Fibroblast of skin of abdomen (primary cell): ENCODE measurements at places on chromosomes 11 and 22.

DNA sequence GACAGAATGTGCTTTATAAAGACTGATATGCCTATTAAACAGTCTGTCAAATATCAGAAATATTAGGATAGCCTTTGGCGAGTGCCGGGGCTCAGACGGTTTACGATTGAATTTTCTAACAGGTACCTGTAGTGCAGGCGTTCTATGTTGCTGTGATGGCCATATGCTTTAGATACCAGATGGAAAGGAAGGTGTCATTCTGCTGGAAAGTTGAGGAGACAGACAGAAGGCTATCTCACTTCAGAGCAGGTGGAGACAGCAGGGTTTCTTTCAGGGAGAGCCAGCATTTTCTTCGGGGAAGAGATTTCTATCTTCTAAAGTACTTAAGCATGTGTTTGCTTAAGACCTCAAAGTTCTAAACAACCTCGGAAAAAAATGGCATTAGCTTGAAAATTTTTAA, 415.4 kb downstream of the NTM start:
- DNase-seq: no peak

- DNase-seq: no peak
Measured at GRCh38 chr11:63564784-63565350, 1.7 kb upstream of the PLAAT2 start.

DNA sequence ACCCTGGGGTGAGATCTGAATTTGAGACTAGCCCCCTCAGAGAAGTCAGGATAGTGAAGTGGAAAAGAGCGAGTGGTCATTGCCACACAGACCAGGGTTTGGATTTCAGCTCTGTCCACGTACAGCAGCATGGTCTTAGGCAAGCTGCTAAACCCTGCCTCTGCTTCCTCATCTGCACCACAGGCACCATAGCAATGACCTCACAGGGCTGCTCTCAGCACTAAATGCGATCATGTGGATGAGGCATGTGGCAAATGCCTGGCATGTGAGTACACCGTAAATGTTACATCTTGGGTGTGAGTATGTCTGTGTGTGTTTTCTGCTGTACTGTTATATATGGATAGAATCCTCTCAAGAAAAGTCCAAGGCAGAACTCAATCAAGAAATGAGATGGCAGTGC, 15.8 kb downstream of the NAV2 start:
- peak; percentile 73 for DNase-seq

GRCh38 chr22:35119494-35119893, 53.5 kb downstream of the ISX start:
- no peak for DNase-seq

GRCh38 chr11:69000391-69000790, 12.7 kb downstream of the MRGPRF start:
- DNase-seq: no peak

DNA sequence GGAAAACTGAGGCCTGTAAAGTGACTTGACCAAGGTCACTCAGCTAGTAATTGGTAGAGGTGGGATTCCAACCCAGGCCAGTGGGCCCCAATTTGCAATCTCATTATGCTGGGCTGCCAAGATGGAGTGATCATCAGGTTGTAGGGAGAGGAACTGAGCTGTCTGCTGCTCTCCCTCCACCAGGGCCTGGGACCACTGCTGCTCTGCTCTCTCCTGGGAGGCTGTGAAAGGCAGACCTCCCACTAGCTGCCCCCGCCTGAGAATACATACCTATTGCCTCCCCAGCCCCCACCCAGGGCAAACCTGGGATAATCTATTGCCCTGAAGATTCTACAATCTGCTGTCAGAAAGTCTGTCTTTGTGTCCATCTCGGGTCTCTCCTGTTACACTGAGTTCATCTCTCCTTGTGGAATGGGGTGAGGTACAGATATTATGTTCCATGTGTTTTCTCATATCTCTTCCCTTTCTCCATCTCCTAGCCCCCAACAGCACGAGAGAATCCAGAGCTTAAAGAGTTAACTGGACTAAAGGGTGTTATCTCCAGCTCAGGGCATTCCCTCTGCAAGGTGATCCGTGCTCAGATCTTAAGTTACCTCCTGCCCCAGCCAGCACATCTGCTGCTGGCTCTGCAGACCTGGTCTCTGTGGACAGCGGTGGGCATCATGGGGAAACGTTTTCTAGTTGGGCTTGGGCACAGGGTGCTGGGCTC, 5.6 kb downstream of the NECTIN1 start:
- DNase-seq: no peak

- DNase-seq: no peak
Measured at GRCh38 chr11:79285756-79286155, 155.1 kb downstream of the TENM4 start.

DNA sequence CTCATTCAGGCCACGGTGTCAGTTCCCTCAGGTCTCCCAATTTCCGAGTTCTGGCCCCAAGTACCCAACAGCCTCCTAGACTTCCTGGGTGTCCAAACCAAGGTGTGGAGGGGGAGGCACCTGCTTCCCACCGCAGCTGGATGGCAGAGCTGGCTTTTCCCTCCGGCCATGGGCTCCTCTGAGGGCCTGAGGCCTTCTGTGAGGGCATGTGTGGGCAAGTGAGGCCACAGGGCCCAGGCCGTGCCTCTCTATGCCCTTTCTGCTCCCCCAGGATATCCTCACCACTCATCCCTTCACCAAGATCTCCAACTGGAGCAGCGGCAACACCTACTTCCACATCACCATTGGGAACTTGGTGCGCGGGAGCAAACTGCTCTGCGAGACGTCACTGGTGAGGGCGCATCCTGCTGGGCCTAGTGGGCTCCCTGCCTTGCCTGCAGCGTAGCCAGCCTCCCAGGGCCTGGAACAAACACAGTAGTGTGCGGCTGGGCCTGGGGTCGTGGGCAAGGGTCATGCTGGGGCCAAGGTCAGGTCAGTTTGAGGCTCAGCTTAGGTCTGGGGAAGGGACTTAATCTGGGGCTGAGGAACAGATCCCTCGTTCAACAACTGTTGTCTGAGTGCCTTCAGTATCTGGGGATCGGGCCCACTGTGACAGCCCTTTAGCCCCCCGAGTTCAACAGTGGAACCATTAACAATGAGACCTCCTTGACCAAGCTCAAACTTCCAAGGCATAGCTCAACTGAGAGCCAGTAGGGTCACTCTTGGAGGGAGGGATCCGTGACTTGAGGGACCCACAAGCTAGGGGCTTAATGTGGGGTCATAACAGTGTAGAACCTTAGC, 85.8 kb downstream of the MYO7A start:
- DNase-seq: no peak

GRCh38 chr22:23387827-23388516, 192.1 kb downstream of the IGLL1 start:
- DNase-seq: no peak

DNA sequence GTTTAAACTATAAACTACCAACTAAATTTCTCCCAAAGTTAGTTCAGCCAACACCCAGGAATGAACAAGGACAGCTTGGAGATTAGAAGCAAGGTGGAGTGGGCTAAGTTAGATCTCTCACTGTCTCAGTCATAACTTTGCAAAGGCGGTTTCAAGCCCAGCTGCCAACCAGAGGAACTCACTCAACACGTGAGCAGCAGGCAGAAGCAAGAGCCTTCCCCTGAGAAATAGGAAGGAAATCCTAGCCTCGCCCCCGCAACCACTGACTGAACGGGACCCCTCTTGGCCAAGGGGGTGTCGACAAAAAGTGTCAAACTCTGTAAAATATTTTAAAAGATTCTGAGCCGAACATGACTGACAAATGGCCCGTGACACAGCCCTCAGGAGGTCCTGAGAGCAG, 4.4 kb upstream of the KRTAP5-9 start:
- DNase-seq: no peak

GRCh38 chr11:124864176-124864891, 898 bp upstream of the ROBO3 start:
- no peak for DNase-seq
